ENCODE measurements at places on chromosomes 5 and 9.

DNA sequence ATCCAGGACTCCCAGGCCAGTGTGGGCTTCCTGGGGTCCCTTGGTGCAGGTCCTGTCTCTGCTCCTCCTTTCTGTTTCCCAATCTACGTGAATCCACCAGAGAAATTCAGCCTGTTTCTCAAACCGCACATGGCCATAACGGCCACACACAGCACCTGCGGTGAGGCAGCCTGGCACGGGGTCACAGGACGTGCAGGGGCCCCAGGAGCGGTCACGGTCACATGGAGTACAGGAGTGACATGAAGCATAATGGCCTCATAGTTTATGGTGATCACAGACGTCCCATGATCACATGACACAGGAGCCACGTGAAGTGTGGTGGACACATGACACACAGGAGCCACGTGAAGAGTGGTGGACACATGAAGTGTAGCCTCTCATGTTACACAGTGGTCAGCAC, 248.5 kb upstream of the IRX4 start:
- no peak for DNase-seq

GRCh38 chr5:37776826-37777225, 63.0 kb downstream of the GDNF start:
- no peak for DNase-seq

- DNase-seq: no peak
Observed at GRCh38 chr9:70130266-70130665, 86.6 kb downstream of the MAMDC2 start.

DNA sequence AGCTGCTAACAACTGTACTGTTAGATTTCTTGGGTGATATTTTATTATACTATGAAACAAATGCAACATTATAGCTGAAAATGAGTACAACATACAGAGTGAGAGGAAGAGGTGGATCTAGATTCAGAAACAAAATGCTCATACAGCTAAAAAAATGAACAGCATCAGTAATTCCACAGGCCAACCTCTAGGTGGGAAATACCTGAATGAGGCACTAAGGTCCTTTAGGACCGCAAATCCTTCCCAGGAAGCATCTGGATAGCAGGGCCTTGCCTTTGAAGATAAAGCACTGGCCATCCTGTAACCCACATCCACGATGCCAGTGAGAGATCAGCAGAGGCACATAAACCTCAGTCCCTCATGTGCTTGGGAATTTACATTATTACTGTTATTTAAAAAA, 310.8 kb downstream of the YTHDC2 start:
- DNase-seq: no peak

- DNase-seq: no peak
Observed at GRCh38 chr5:177430140-177430951, 3.9 kb downstream of the GRK6 start.

DNA sequence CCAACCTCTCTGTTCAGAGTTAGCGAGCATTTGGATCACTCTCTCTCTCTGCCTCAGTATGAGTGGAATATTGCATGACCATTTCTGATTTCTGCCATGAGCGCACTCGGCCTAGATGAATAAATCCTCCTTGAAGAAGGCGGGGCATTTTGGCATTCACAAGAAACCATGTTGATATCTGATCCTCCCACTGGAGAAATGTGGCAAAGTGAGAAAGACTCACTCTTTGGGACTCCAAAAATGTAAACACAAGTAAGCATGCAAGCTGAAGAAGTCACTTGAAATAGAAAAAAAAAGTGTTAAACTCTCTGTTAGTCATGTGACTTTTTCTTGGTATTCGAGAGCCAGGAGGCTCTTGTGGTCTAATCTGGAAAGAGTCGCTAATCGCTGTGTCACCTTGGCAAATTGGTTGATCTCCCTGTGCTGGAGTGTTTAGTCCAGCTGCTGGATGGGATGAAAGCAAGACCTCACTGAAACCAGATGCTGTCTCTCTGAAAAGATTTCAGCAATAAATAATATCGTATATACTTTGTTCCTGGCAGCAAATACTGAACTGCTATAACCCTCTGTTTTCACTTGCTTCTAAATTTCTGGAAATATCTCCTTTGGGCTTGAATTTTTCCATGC, 95.5 kb downstream of the GHR start:
- no peak for DNase-seq

- DNase-seq: no peak
Observed at GRCh38 chr9:121576281-121577075, 75.0 kb upstream of the DAB2IP start.

DNA sequence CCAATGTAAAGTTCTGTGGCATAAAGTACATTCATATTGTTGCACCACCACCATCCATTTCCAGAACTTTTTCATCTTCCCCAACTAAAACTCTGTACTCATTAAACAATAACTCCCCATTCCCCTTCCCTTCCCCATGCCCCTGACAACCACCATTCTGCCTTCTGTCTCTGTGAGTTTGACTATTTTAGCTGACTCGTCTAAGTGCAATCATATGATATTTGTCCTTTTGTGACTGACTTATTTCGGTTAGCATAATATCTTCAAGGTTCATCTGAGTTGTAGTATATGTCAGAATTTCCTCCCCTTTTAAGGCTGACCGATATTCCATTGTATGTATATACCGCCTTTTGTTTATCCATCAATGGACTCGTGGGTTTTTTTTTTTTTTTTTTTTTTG, 29.0 kb upstream of the SMU1 start:
- DNase-seq: no peak

GRCh38 chr5:53814819-53815218, 254.4 kb downstream of the NDUFS4 start:
- DNase-seq: no peak

DNA sequence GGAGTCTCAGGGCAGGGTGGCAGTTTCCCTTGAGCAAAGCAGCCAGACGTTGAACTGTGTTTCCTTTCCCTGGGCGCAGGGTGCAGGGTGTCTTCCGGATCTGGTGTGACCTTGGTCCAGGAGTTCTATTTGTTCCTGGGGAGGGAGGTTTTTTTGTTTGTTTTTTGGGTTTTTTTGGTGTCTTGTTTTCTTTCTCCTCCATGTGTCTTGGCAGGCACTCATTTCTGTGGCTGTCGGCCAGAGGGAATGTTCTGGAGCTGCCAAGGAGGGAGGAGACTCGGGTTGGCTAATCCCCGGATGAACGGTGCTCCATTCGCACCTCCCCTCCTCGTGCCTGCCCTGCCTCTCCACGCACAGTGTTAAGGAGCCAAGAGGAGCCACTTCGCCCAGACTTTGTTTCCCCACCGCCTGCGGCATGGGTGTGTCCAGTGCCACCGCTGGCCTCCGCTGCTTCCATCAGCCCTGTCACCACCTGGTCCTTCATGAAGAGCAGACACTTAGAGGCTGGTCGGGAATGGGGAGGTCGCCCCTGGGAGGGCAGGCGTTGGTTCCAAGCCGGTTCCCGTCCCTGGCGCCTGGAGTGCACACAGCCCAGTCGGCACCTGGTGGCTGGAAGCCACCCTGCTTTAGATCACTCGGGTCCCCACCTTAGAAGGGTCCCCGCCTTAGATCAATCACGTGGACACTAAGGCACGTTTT, 3.5 kb upstream of the PHYHD1 start:
- no peak for DNase-seq

GRCh38 chr5:15321776-15322175, 178.2 kb upstream of the FBXL7 start:
- no peak for DNase-seq

- DNase-seq: no peak
Observed at GRCh38 chr9:3224931-3225330, 300.9 kb downstream of the RFX3 start.

DNA sequence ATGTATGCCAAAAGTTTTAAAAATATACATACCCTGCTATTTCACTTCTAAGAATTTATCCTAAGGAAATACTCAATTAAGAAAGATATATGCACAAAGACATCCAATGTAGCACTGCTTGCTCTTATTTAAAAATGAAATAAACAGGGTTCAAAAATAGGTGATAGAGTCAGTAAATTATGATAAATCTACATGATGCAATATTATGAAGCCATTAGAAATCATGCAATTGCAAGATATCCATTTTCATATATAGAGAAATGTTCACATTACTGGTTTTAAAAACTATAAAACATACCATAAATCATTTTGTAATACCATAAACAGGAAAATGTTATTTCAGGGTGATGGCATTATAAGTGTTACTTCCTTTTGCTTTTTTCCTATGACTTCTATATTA, 8.6 kb upstream of the SLC12A2 start:
- no peak for DNase-seq

GRCh38 chr9:138022756-138023393, 145.3 kb downstream of the CACNA1B start:
- DNase-seq: no peak

GRCh38 chr9:90825586-90825985, 24.0 kb downstream of the SYK start:
- DNase-seq: no peak

Data from activated CD4-positive, alpha-beta T cell treated with anti-CD3 and anti-CD28 coated beads, Interleukin-10, Interleukin-2, amounts not matched to agents 100 ng/mL and 50 ng/mL, durations not matched to agents 16 hours and 8 hours (primary cell).